ENCODE measurements at places on chromosomes 4 and X. TPM values are rescaled to one million over a fixed set of nuclear protein-coding genes. Genes with fewer than 3 reads are reported as not detected.

DNA sequence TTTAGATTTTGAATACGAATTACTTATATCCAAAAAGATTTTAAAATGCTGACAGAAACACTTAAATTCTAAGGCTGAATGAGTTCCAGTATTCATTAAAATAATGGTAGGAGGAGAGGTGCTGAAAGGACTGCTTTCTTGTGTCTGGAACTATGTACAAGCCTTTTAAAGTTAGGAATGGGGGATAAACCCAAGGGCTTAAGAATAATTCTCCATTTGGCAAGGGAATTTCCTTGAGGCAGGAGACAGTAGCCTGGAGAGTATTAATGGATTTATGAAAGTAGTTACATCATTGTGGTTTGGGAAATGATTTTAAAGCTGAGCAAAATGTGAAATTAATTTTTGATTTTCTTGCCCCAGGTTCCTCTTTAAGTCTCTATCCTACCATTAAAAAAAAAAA lies 266.5 kb upstream of the KCNIP4 start:
- no peaks in the 10 kb centered on the region for H3K27me3 ChIP-seq
- H3K27ac ChIP-seq: no peak overlapping the region
- H3K4me1 ChIP-seq: no peaks in the 10 kb centered on the region
- DNase-seq: no peak
- no peaks in the 10 kb centered on the region for H3K36me3 ChIP-seq

GRCh38 chr4:8277356-8278008 lies 7.9 kb downstream of the HTRA3 start:
- DNase-seq: no peak
- no peaks in the 10 kb centered on the region for H3K27me3 ChIP-seq
- no peak overlapping the region for H3K4me3 ChIP-seq
- no peaks in the 10 kb centered on the region for H3K36me3 ChIP-seq
- H3K27ac ChIP-seq: no peak overlapping the region

DNA sequence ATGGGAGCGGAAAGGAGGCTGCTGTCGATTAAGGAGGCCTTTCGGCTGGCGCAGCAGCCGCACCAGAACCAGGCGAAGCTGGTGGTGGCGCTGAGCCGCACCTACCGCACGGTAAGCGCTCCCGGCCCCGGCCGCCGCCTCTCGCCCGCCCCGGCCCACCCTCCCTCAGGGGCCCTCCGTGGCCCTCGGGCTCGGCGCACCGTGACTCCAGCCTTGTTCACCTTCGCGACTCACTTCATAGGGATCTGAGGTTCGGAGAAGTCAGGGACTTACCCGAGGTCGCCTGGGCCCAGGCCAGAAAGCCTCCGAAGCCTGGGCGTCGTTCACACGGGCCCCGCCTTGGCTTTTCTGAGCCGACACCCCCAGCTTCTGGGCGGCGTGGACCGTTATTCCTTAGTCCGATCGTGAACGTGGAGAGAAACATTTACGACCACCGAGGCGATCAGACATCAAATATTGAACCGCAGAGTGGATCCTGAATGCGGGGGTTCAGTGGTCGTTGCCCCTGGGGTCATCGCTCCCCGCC lies 362 bp downstream of the NCAPG start:
- H3K27me3 ChIP-seq: no peaks in the 10 kb centered on the region
- H3K36me3 ChIP-seq: 0 out of 2 replicates have a peak, but pooled peaks cover 3% of the 10 kb centered on the region
- H3K27ac ChIP-seq: peak overlapping the region; percentile 60
- no peak for DNase-seq

GRCh38 chr4:59994118-59994517 lies 1206.0 kb upstream of the ADGRL3 start:
- H3K36me3 ChIP-seq: no peaks in the 10 kb centered on the region
- no peaks in the 10 kb centered on the region for H3K27me3 ChIP-seq
- H3K27ac ChIP-seq: no peak overlapping the region
- no peaks in the 10 kb centered on the region for H3K4me1 ChIP-seq
- H3K4me3 ChIP-seq: no peak overlapping the region
- no peak for DNase-seq

DNA sequence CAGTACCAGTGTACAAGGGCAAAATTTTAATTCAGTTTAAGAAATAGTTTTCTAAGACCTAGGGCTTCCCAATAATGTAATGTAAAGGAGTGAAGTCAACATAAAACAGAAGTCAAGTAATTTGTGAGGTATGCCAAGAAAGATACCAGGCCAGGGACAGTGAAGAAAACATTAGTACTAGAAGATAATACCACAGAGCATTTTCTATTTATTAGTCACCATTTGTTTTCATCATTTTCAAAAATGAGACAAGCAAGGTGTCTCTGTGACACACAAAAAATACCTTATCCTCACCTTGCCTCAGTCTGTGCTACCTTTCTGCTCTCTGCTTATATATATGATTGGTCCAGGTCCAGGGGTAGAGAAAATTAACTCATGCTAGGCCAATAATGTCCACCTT lies 46.8 kb downstream of the VEGFC start:
- DNase-seq: no peak
- H3K36me3 ChIP-seq: no peaks in the 10 kb centered on the region
- no peaks in the 10 kb centered on the region for H3K27me3 ChIP-seq
- H3K4me1 ChIP-seq: no peaks in the 10 kb centered on the region
- H3K27ac ChIP-seq: no peak overlapping the region

GRCh38 chr4:173319696-173320095 lies 14.5 kb downstream of the HMGB2 start:
- no peaks in the 10 kb centered on the region for H3K27me3 ChIP-seq
- H3K4me1 ChIP-seq: no peaks in the 10 kb centered on the region
- no peak overlapping the region for H3K27ac ChIP-seq

- no peaks in the 10 kb centered on the region for H3K4me1 ChIP-seq
- H3K4me3 ChIP-seq: no peak overlapping the region
- no peak for DNase-seq
- H3K27ac ChIP-seq: no peak overlapping the region
- no peaks in the 10 kb centered on the region for H3K36me3 ChIP-seq
These were observed 163.6 kb downstream of the FBXO8 start for GRCh38 chr4:174119830-174120229.

The KLHL4 gene
- not detected for total RNA-seq

DNA sequence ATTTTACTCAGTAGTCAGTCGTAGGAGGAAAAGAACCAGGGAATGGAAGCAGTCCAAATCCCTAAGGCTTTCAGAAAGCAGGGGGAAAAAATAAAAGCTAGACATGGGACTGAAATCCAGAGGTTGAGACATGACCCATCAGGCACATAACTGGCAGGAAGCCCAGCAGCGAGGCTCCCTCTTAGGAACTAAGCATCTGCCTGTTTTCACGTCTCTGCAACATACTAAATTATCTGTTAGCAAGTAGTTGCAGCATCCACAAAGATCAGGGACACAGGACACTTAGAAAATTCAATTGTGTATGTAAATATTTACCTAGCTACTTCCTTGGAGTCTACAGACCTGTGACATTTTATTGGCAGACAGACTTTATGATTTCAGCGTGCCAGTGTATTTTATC lies 118.0 kb upstream of the EDNRA start:
- no peaks in the 10 kb centered on the region for H3K4me1 ChIP-seq
- no peaks in the 10 kb centered on the region for H3K27me3 ChIP-seq
- no peak for DNase-seq
- H3K4me3 ChIP-seq: no peak overlapping the region

The FAM133A gene
- not detected for total RNA-seq

DNA sequence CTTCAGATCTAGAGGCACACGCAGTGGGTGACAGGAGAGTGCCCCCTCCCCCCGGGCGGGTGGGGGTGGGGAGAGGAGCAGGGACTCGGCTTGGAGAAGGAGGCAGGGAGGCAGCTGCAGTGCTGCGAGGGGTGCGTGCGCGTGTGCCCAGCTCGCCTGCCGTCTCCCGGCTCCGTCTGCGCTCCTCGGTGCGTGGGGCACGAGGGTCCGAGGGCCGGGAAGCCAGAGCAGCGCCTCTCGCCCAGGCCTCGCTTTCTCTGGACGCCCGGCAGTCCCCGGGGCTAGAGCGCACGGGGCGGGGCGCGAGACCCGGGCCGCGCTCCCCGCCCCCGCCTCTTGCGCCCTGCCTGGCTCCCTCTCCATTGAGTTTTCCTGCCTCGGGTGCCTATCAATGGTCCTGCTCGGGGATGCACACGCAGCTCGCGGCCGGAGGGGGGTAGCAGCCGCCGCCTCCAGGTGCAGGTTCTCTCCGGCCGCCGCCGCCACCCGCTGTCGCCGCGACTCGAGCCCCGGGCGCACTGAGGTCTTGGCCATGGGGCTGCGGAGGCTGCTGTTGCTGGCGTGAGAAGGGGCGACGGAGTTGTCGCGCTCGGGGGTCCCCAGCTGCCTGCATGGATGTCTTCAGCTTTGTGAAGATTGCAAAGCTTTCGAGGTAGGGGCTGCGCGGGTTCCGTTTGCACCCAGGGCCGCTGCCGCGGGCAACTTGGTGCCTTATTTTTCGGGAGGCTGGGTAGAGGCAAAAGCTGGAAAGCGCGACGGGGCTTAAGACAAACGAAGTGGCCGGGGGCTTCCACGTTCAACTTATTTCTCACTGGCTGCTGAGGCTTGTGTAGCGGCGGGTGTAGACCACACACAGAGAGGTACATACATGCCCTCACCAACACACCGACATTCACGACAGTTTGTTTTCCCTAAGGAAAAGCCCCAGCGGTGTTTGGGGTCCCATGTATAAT lies at the start of gene FRMPD4:
TSS of gene FRMPD4 (plus strand) at position 113 of the 953 bp plus-strand sequence. CDS start at position 612, 499 bp downstream.
- no peak within 1 kb of the TSS for H3K27ac ChIP-seq
- H3K36me3 ChIP-seq: no peaks in the 10 kb centered on the region
- no peak for DNase-seq
- no peaks in the 10 kb centered on the region for H3K4me1 ChIP-seq

DNA sequence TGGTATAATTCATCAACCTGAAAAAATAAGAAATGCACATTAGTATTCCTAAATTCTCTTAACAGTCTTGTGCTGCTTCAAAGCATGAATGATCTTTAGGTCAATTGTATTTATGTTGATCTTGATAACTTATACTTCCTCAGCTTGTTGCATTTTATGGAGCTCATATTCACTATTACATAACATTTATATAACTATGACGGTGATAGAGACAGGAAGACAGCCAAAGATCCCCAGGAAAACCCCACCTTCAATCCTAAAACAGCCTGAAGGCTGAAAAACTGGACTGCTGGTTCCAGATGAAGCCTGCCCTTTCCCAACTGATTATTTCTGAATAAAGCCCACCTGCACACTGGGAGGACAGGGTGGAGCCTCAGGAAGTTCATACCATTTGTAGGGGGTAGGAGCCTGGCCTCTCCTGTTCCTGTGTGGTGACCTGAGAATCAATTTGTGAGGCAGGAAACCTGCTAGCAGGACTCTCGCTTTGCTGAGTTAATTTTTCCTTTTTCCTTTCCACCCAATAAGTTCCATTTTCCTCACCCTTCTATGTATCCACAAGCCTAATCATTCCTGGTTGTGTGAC lies 30.5 kb downstream of the MAGEC1 start:
- H3K27ac ChIP-seq: no peak overlapping the region
- H3K4me3 ChIP-seq: no peak overlapping the region
- DNase-seq: no peak
- H3K4me1 ChIP-seq: no peaks in the 10 kb centered on the region
- no peaks in the 10 kb centered on the region for H3K27me3 ChIP-seq

- no peaks in the 10 kb centered on the region for H3K4me1 ChIP-seq
- H3K27me3 ChIP-seq: no peaks in the 10 kb centered on the region
- H3K4me3 ChIP-seq: no peak overlapping the region
- H3K27ac ChIP-seq: no peak overlapping the region
These were observed 23.1 kb downstream of the CENPC start for GRCh38 chr4:67522230-67522629.

The PWWP3B gene
- not detected for total RNA-seq

The MAOA gene
- total RNA-seq: 0.51 TPM

DNA sequence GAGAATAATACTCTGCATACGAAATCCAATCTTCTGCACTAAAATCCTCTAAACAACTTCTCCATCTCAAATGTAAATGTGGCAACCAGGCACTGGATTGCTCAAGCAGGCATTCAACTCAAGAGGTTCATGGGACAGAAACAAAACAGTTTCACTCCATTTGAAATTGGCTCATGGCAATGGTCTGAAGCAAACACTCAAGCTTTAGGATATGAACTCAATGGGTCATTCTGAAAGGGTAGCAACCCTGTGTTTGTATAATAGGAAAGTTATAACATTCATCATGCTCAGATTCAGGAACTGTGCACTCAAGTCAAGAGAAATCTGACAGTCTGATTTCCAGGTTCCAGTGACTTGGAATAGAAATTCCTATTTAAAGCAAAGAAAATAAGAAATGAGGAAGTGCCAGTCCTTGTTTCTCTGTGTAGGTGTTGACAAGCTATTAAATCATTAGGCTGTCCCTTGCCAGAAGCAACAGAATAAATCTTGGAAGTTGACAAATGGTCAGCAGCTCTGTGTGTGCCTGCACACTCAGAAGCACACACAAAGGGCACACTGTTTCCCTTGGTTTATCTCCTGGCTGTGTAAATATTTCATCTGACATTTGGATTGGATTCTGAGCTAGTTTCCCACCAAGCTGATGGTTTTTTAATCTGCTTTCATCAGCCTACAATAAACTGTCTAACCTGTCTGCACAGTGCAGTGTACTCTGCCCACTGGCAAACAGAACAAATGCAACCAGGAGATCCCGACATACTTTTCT lies 75.9 kb upstream of the CITED1 start:
- no peaks in the 10 kb centered on the region for H3K36me3 ChIP-seq
- no peak overlapping the region for H3K4me3 ChIP-seq
- no peak for DNase-seq
- no peak overlapping the region for H3K27ac ChIP-seq

The TLR3 gene
- not detected for total RNA-seq

DNA sequence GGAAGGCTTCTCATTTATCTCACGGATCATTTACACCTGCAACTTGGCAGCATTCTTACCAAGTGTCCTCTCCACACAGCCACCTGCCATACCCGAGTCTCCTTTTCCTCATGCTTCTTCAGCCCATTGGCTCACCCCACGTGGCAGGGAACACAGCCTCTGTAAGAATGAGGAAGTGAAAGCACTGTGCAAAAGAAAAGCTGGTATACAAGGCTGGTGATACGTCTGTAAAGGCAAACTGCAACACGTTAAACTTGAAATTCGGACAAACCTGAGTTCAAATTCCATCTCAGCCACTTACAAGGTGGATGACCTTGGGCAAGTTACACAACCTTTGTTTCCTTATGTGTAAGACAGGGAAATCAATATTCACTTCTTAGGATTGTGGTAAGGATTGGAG lies 164.0 kb upstream of the RASGEF1B start:
- no peaks in the 10 kb centered on the region for H3K36me3 ChIP-seq
- DNase-seq: peak; percentile 31
- H3K4me1 ChIP-seq: no peaks in the 10 kb centered on the region
- no peak overlapping the region for H3K27ac ChIP-seq
- no peak overlapping the region for H3K4me3 ChIP-seq

GRCh38 chr4:136390824-136391223 lies 1141.5 kb downstream of the PCDH18 start:
- H3K4me1 ChIP-seq: no peaks in the 10 kb centered on the region
- H3K4me3 ChIP-seq: no peak overlapping the region
- no peaks in the 10 kb centered on the region for H3K36me3 ChIP-seq

GRCh38 chrX:117711782-117712181 lies 404.8 kb downstream of the KLHL13 start:
- H3K36me3 ChIP-seq: no peaks in the 10 kb centered on the region
- H3K27me3 ChIP-seq: no peaks in the 10 kb centered on the region
- H3K4me3 ChIP-seq: no peak overlapping the region

- DNase-seq: no peak
- no peak overlapping the region for H3K4me3 ChIP-seq
- no peaks in the 10 kb centered on the region for H3K4me1 ChIP-seq
- no peak overlapping the region for H3K27ac ChIP-seq
- no peaks in the 10 kb centered on the region for H3K27me3 ChIP-seq
These were observed 22.0 kb upstream of the STK26 start for GRCh38 chrX:132001127-132001526.

Data from GM12878 (cell line).